ENCODE measurements at places on chromosomes 5 and 9.

- DNase-seq, result peak; percentile 58
Measured at GRCh38 chr9:90441814-90442213, 200.8 kb downstream of the DIRAS2 start.

DNA sequence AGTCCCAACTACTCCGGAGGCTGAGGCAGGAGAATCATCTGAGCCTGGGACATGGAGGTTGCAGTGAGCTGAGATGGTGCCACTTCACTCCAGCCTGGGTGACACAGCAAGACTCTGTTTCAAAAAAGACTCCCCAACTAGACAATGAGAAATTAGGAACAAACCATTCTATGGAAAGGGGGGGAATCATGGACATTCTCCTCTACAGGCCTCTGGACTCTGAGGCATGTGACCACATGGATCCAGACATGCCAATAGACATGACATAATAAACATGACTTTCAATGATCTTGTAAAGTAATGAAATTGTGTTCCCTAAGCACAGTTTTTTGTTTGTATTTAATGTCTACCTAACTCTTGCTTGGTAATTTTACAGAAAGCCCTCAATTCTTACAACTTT lies 8.8 kb downstream of the HOMER1 start:
- no peak for DNase-seq

DNA sequence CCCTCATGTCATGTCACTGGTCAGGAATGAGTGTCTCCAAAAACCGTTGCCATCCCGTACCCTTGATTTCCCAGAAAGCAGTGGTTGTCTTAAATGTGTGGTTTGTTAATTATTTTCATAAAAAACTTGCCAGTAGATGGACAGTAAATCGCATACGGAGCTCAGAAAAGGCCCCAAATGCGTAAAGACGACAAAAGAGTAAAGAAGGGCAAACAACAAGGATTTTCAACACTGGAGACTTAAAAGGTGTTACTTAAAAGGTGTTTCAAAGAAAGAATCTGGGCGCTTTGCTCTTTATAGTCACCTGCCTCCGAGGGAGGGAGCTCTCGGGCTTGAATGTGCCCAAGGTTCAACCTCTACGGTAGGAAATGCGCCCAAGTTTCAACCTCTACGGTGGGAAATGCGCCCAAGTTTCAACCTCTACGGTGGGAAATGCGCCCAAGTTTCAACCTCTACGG lies 734 bp downstream of the KIF27 start:
- DNase-seq, result peak; percentile 45

GRCh38 chr9:80437091-80437640 lies 865.4 kb downstream of the TLE4 start:
- DNase-seq, result no peak

- no peak for DNase-seq
Measured at GRCh38 chr5:51734677-51735076, 351.4 kb downstream of the ISL1 start.

DNA sequence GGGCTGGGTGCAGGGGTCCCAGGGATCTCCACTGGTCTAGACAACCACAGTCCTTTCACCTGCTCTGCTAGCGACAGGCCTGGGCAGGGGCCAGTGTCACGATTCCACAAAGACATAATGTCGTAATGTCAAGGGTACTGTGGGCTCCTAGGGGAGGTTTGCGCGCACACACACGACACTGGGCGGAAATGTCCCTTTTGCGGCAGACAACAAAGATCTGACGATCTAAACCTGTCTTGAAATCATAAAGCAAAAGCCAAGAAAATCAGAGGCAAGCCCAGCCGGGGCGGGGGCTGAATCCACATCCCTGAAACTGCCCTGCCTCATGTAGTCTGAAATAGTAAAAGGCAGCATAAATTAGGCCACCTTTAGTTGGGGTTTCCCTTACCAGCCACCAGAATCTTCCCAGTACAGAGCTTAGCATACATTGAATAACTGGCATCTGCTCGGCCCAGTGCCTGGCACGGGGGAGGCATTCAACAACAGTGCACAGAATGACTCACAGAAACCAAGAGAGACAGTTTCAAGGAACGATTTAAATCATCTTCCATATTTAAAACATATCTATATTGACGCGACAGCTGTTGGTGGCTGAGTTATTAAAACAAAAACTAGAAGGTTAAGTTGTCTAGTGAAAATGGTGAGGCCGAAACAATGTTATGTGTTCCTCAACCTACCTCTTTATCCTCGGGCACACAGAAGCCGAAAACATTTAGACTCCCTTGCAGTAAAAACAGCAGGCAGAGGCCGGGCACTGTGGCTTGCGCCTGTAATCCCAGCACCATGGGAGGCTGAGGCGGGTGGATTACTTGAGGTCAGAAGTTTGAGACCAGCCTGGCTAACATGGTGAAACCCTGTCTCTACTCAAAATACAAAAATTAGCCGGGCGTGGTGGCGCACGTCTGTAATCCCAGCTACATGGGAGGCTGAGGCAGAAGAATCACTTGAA lies 151.0 kb downstream of the MYO10 start:
- no peak for DNase-seq

Measured in NCI-H1417 treated with DMSO at 0.1 percent for 48 hours (cell line).